ENCODE measurements at places on chromosomes 6 and 20. TPM values are rescaled to one million over a fixed set of nuclear protein-coding genes. Genes with fewer than 3 reads are reported as not detected.

HS3ST5 gene
- not detected for total RNA-seq

IPCEF1 gene
- total RNA-seq, result 0.02 TPM

WFDC10B gene
- total RNA-seq, result not detected

PRL gene
- not detected for total RNA-seq

RIMS1 gene
- total RNA-seq, result not detected

SRMS gene
- not detected for total RNA-seq

Data from K562 (cell line).